Neural progenitor cell (in vitro differentiated cells): ENCODE measurements at places on chromosomes 5 and 9. TPM values are rescaled to one million over a fixed set of nuclear protein-coding genes. Genes with fewer than 3 reads are reported as not detected.

- DNase-seq: no peak
Measured at GRCh38 chr5:175202463-175203068, 241.4 kb downstream of the DRD1 start.

DNA sequence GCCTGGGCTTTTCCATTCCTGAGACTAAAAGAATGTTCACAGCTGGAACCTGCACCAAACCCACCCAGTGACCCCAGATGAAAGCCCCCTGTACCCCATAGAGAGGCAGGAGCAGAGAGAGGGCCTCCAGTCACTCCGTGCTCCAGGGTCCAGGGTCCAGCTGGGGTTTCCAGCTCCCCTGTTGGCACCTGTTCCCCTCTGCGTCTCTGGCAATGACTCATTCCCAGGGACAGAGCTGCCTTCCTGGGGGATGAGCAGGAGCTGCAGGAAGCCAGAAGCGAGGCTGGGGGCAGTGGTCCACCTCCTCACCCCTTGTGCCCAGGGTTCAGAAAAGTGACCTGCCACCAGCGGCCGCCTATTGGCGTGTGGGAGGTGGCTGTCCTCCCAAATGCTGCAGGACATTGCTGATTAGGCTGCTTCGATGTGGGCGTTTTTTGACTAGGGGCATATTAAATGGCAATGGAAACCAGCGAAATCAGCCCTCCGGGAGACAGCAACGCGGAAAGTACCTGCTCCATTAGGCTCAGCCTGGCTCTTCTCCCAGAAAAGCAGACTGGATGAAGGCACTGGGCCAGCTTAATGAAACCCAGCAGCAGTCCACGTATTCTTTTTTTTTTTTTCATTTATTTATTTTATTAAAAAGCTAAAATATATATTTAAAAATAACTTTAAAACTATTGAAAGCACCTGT lies 97.4 kb downstream of the DAP start:
- DNase-seq: peak; percentile 23

DNA sequence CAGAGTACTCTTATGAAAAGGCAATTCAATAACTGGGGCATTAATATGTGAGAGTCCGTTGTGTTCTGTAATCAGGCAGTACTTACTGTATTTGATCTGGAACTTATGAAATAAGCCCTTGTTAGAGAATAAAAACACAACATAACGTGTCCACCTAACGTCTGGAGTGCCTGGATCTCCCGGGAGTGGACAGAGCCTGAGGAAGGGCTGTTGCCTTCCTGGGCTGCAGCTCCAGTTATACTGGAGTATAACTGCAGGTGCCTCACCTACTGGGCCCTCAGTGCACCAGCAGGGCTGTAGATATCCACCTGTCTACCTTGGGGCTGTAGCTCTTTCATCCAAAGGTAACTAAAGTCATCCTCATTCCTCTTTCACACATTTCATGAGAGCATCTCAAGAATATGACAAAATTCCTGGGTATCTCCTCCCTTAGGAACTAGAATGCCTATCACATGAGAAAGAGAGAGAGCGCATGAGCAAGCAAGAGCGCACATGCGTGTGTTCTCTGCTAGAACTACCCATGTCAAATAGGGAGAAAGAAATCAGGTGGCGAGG lies 200.1 kb downstream of the GAPVD1 start:
- DNase-seq: no peak

DNA sequence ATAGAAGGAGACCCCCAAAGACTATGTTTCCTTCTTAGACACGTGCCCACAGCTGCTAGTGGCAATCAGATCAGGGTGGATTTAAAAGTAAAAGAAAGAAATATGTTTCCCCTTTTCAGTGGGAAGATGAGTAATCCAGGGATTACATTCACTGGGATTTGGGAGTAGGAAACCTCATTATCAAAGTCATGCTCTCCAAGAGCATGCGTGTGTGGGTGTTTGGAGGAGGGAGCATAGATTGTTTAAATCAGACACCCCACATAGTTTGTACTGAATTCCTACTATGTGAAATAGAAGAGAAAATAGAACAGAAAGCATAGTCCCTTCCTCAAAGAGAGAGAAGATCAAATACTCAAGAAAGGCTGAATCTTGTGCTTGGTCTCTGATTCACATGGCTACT lies 65.5 kb upstream of the TBCA start:
- no peak for DNase-seq

DNA sequence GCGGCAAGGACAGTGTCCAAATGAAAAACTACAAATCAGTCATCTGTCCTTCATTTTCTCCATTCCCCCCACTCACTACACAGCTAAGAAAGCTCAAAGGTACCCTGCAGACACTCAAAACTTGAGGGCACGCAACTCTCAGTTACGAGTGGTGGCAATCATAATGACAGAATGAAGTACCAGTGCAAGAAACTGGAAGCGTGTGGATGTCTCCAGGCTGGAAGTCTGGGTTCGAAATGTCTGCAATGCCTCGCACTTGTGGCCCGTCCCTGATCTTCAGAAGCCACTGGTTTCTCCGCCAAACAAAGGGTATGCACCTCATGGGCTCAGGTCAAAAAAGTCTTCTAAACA lies 597 bp upstream of the CENPH start:
- DNase-seq: no peak

- DNase-seq: no peak
Measured at GRCh38 chr5:61614606-61615005, 282.5 kb downstream of the ZSWIM6 start.

GRCh38 chr9:112299514-112299913 lies 33.9 kb downstream of the PTBP3 start:
- no peak for DNase-seq

DNA sequence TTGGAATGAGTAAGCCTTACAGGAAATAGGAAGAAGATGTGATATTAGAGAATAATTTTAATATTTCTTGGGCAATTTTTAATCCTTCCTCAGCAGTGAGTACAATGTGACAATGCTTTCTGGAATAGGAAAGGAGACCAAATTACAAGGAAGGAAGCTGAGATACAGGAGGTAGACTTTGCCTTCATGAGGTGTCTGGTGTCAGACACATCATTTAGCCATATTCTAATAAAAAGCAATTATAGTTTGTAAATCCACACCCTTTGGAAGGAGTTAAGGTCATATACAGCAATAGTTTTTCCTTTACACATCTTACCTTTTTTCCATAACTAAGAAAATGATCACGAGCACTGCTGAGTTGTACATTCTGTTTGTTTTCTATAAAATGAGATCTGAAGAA lies 390.4 kb downstream of the SH3GL2 start:
- no peak for DNase-seq

DNA sequence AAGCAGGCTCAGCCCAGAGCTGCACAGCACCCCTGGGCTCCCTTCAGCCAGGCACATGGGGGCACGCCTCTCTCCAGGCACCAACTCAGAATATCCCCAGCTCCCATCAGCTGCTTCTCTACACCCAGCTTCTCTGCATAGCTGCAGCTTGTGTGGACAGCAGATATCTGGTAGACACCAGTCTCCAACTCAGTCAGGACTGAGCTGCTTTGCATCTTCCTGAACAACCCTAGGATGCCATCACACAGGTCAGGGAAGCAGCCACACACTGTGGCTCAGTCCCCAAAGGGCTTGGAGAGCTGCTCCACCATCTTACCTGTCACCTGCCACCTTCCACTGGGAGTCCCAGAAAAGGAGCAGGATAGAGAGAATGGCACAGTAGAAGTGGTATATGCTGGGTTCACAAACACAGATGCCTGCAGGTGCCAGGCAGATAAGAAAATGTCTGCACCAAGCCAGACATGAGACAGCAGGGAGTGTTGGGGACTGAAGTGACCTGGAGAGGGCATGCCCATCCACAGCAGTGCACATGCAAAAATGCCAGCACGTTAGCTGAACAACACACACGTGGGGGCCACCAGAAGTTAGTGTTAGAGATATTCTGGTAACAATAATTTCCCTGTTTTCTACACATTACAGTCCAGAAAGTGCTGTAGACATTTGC lies 42.0 kb downstream of the THBS4 start:
- DNase-seq: no peak

DNA sequence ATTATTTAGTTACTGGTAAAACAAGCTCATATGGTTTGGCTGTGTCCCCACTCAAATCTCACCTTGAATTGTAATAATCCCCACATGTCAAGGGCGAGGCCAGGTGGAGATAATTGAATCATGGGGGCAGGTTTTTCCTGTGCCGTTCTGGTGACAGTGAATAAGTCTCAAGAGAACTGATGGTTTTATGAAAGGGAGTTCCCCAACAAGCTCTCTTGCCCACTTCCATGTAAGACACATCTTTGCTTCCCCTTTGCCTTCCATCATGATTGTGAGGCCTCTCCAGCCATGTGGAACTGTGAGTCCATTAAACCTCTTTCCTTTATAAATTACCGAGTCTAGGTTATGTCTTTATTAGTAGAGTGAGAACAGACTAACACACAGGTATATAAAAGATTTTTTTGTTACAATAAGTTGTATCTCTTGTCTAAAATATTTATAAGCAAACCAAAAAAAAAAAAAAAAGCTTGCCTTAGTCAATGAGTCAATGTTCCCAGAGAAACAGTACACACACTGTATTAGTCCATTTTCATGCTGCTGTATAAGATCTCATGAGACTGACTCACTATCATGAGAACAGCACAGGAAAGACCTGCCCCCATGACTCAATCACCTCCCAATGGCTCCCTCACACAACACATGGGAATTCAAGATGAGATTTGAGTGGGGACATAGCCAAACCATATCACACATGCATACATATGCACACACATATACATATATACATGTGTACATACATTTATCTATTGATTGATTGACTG lies 138.3 kb downstream of the BASP1 start:
- DNase-seq: no peak

DNA sequence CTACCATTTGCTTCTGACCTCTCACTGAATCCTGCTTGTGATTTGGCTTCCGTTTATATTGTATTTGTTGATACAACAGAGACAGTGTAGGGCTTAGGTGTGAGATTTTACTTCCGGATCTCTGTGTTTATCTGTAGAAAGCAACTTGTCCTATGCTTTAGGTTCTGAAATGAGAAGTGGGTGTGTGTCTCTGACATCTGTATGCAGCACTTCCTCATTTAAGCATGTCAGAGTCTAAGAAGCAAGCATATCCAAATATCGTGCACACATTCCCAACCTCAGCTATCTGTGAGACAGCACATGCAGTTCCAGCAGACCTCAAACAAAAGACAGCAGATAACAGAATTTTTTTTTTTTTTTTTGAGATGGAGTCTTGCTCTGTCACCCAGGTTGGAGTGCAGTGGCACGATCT lies 16.3 kb downstream of the KLF9 start:
- no peak for DNase-seq

- DNase-seq: no peak
Measured at GRCh38 chr9:118578467-118578866, 790.8 kb downstream of the BRINP1 start.

- no peak for DNase-seq
Measured at GRCh38 chr9:11443631-11444030, 830.8 kb upstream of the PTPRD start.

- no peak for DNase-seq
Measured at GRCh38 chr5:30667293-30667692, 526.2 kb upstream of the CDH6 start.

GRCh38 chr5:113552137-113552536 lies 38.6 kb downstream of the YTHDC2 start:
- DNase-seq: no peak

- DNase-seq: no peak
Measured at GRCh38 chr9:109551651-109552050, 53.5 kb upstream of the PTPN3 start.

GRCh38 chr9:121612511-121612998 lies 38.9 kb upstream of the DAB2IP start:
- DNase-seq: peak; percentile 50

DNA sequence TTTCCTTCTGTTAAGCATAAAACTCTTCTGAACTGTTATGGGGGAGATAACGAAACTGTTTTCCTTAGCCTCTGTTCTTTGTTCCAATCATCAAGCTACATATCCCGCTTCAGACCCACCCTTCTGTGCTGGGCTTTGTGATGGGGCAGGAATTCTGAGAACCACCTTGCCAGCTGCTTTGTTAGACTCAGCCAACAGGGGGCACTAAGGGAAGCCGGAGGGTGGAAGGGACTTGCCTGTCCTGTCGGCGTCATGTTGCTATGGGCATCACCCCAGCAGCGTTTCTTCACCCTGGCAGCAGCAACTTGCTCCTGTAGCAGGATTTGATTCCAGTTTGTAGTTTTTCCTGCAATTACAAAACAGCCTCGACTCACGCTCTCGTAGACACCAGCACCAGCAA lies 169.1 kb downstream of the CAAP1 start:
- peak; percentile 83 for DNase-seq

DNA sequence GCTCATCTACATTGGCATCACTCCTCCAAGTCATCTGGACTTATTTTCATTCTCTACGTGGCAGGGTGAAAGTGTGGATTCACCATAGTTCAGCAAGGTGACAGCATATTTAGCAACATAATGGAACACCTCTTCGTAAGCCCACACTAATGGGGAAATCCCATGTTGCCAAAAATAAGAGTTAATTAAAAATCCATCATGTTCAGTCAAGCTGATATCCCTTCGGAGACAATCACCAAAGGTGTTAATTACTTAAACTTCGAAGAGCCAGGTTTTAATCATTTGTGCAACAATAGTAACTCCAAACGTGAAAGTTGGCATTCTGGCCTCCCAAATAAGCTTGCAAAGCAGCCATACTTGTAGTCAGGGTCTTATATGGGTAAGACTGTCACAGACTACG lies 242.9 kb downstream of the NSG2 start:
- no peak for DNase-seq

GRCh38 chr5:40490464-40491111 lies 189.1 kb upstream of the PTGER4 start:
- DNase-seq: no peak

DNA sequence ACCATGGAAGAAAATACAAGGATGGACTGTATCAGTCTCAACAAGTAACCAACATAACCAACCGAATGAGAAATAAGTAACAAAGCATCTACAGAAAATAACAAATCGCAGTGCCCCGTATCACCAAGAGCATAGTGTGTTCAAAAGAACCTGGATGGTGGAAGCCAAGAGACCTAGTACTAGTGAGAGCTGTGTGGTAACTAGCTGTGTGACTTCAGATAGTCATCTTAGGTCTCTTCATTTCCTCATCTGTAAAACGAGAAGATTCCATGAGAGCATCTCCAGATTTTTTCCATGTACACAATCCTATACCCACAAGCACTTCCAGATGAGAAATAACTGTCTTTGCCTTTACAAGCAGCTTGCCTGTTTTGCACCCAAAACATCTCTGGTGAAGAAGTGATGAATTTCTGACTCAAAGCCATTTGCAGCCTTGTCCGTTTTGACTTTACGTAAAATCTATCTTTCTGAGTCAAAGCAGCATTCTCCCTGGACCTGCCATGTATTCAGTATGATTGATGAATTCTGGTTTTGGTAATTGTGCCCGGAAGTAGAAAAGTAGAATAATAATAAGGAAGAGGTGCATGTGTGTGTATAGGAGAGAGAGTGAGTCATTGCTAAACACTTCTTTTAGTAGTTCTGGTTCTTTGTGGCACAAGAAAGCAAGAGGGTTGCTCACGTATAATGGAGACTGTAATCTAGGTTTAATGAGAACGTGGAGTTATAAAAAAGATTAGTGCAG lies 41.0 kb downstream of the AOPEP start:
- no peak for DNase-seq

Gene FANCC
- 27.0 and 49.6 TPM in 2 replicates for total RNA-seq

Gene SEC16A
- total RNA-seq: 16.8 and 23.8 TPM in 2 replicates

Gene BARHL1
- 1.0 and 3.1 TPM in 2 replicates for total RNA-seq

Gene WNK2
- total RNA-seq: 6.2 and 16.7 TPM in 2 replicates

Gene HSD17B4
- total RNA-seq: 184 and 306 TPM in 2 replicates

Gene HSPB3
- not detected in 2 replicates for total RNA-seq

Gene MUSK
- total RNA-seq: 0.22 and 0.24 TPM in 2 replicates

Gene WDR38
- total RNA-seq: not detected in 2 replicates

Gene EEIG1
- total RNA-seq: 8.8 and 30.8 TPM in 2 replicates
